Breast epithelium (tissue), 4 donors: ENCODE measurements at places on chromosomes 7 and 10.

DNA sequence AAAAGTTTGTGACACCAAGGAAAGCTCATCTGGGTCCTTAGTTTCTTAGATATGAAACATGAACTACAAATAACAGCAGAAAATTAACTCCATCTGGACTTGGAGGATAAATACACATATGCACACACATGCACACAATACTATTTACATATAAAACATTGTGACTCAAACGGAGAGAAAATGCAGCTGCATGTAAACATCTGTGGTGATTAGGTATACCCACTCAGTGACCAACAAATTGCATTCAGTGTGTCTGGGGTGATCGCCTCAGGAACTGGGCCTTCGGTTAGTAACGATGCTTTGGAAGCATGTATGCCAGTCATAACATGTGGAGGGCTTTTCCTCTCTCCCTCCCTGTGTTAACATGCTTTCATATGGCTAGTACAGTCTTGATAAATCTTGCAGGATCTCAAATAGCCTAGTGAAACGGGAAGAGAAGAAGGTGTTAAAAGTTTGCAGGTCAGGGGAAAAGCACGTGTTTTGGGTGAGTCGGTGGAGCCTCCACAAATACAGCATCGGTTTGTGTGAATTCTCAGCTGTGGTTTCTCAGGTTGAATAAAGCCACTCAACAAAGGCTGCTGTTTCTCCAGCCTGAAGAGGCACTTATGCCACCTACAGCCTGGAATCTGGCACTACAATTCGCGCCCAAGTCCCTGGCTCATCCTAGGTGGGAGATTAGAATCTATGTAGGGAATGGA, 8.7 kb upstream of the GLRX3 start:
- no peak for DNase-seq

GRCh38 chr7:117961235-117961634, 88.0 kb upstream of the CTTNBP2 start:
- no peak for DNase-seq

GRCh38 chr10:12631216-12631615, 281.9 kb downstream of the CAMK1D start:
- no peak for DNase-seq

DNA sequence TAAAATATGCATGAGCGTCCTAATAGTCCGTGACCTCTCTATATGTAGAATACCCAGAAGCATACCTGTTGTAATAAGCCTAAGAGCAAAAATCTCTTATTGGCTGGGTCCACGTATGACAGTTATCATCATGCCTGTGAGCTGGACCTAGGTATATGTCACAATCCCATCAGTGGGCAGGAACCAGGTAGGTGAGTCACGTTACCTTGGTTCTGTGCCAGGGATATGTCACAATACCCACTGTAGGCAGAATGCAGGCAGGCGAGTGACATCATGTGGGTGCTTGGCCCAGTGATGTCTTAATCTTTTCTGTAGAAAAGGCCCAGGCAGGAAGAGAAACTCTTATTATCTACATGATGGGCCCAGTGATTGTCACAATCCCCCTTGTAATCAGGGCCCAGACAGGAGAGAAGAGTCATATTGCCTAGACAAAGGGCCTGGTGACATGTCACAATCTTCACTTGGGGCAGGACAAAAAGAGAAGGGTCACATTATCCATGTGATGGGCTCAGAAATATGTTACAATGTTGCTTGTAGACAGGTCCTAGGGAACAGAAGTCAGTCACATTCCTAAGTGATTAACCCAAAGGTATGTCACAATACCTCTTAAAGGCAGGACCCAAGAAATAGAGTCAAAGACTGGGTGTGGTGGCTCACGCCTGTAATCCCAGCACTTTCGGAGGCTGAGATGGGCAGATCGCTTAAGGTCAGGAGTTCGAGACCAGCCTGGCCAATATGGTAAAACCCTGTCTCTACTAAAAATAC, 12.9 kb upstream of the ZNF736 start:
- no peak for DNase-seq

DNA sequence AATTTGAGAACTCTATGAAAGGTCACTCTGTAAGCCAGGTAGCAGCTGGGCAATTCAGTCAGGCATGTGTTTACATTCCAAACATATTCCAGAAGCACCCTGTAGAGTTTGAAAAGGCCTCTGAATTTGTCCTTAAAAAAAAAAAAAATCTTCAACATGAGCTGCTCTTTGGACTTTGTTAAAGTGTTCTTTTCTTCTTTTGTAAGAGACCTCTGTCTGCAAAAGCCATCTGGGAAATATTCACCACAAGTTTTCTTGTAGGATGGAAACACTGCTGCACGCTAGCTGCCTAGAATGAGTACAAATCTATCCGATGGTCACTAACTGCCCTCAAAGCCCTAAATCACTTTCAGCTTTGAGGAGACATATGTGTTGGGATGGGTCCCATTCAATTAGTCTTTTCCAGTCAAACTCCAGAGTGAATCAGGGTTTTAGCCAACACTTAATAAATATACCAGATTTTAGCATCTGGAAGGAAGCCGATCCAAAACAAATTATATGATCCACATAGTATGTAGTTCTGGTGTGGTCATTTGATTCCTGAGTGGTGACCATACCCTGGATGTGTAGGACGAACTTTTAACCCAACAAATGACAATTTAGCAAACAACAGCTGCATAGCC, 85.9 kb downstream of the CD36 start:
- DNase-seq, result no peak

DNA sequence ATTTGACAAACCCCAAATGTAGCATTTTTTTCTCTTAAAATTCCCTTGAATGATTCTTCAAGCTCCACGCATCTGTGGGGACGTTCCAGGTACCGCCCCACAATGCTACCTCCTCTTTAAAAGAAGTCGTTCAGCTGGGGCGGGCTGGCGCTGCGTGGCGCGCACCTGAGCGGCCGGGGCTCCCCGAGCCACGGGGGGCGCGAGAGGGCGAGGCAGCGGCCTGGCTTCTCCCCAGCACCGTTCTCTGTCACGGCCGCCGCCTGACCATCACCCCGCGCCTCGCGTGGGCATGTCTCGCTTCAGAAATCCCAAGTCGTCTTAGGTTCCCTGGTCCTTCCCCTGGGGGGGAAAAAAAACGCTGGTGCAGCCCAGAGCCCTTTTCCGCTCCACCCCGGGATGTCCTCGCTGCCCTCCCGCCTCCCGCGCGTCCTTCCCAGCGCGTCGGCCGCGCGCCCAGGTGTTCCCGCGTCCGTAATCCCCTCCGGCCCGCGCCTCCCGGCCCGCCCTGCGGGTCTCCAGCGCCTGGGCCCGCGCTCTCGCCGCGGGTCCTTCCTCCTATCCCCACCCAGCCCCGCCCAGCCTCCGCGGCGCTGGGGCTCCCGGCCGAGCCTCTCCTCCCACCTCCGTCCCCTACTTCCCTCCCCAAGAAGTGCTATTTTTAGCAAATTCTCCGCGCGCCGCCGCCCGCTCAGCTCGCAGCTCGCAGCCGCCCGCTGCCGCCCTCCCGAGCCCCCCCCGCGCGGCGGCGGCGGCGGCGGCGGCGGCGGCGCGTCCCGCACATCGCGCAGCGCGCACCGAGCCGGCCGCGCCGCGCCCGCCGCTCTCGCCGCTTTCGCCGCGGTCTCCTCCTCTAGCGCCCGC, 58.7 kb upstream of the PRPS1L1 start:
- no peak for DNase-seq

DNA sequence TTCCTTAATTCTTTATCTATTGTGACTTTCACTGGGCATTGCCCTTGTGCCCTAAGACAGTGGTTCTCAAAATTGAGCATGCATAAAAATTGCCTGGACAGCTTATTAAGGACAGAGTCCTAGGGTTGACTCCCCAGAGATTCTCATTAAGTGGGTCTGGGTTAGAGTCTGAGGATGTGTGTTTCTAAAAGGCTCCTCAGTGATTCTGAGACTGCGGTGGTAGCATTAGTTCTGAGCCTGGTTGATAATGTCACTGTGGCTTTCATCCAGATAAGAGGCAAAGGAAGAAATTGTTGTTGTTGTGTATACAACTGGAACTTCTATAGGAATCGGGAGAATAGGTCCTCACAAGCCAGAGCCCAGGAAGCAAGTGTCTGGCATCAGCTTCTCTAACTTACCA, 1.3 kb downstream of the IFIT2 start:
- no peak for DNase-seq

GRCh38 chr10:52965938-52966401, 193.4 kb upstream of the MBL2 start:
- DNase-seq, result no peak

GRCh38 chr10:99084161-99084560, 151.5 kb downstream of the HPSE2 start:
- no peak for DNase-seq

DNA sequence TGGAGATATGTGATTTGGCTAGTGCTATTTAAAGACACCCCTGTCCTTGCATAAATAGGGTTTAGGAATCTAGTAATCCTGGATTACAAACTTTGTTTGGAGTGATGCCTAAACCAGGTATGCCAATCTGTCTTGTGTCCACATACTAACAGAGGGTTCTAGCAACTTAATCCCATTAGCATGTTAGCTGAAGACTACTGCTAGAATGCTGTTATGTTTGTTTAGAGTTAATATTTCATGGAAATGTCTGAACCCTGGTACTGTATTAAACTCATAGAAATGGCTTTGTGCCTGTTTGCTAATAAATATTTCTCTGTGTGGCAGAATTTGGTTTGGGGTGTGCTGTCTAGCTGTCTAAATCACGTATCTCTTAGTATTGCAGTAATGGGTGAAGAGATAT, 150.8 kb downstream of the PFKFB3 start:
- no peak for DNase-seq

DNA sequence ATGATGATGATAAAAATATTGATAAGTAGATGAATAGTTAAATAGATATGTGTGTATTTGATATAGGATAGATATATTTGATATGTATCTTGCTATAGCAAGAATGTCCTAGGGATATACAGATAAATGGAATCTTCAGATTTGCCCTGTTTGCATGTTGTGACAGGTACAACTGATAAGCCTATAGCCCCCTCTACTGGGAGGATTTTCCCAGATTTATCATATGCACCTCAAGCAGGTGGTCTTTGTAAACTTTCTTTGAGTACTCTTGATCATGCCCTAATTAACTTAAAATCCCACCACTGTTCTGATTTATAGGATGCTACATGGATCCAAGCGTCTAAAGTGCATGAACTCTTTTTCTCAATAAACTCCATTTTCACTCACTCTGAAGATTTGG, 1050.7 kb downstream of the SORCS3 start:
- DNase-seq, result no peak

- DNase-seq, result no peak
Observed at GRCh38 chr10:47400251-47400650, 16.2 kb upstream of the ZNF488 start.

- DNase-seq, result no peak
Observed at GRCh38 chr7:98418636-98419315, 17.9 kb upstream of the BAIAP2L1 start.

DNA sequence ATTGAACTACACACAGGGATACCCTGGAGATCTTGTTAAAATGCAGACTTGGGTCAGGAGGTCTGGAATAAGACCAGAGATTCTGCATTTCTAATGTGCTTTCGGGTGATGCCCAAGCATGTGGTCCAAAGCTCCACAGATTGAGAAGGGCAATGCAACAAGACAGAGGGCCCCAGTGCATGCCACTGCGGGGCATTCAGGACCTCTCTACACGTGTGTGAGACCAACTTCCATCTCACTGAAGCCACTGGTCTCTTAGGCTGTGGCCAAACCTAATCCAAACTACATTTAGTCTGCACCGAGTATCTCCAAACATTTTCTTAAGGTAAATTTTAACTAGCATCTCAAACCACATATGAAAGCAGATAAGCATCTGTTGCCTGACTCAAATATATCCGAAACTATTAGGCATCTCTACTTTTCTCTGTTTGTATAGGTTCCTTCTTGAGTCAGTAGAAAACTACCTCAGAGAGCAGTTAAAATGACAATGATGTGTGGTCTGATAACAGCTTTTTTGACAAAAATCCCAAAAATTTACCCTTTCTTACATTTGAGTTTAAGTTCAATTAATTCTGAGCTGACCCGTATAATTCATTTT, 107.5 kb downstream of the ELMO1 start:
- DNase-seq, result no peak

GRCh38 chr7:39527296-39527695, 38.9 kb upstream of the YAE1 start:
- no peak for DNase-seq

GRCh38 chr7:133265821-133266220, 12.9 kb downstream of the EXOC4 start:
- no peak for DNase-seq

DNA sequence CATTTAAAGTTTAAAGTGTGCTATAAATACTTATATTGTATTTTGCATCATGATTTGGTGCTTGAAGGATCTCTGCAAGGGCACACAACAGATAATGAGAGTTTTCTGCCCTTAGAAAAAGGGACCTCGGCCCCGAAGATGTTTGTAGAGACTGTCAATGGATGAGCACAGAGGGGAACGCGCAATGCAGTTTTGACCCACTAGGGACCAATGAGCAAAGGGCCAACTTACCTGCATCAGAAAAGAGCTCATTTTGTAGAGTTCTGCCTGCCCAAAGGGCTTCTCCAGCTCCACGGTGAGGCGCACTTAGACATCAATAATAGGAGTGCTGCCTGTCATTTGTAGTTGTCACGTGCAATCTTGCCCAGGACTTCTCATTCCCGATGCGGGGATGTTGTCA, 91.1 kb downstream of the BUB3 start:
- DNase-seq, result no peak
